GM18507 (cell line): ENCODE measurements at places on chromosomes 1 and 21.

DNA sequence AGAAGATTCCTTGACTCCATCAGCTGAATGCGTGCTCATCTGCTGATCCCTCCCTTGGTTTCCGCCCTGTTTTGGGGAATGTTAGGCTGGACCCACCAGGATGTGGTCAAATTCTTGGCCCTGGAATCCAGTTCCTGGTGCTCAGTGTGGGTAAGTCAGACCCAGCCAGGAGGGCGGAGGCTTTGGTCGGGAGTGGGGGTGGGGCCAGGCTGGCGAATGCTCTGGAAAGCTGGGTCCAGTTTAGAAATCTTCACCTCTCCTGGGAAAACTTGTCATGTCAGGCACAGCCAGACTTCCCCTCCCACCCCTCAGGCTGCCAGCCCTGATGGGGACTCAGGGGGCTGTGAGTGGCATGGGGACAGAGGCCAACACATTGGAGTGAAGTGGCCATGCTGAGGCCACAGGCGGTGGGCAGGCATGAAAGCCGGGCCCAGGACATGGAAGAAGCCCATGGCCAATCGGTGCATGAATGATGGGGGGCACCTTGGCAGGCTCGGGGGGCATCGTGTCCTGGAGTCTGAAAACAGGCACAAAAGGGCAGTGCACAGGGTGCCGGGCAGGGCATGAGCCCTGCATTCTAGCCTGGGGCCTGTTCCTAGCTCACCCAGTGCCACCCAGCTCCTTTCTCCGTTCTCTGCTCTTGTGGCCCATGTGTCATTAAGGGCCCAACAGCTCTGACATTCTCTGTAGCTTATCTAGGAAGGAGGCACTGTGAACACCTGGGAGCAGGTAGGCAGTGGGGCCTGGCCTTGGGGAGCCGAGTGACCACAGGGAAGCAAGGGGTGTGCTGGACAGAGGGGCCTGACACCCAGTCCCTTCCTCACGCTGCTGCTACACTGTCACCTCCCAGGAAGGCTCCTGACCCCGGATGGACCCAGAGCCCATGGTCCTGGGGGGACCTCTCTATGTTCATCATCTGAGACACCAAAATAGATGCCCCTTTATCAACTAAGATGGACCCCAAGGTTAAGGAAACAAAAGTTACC is 14.6 kb upstream of the PADI1 start:
- DNase-seq: no peak

GRCh38 chr1:183194527-183195141 is 8.6 kb downstream of the LAMC2 start:
- peak; percentile 53 for DNase-seq

GRCh38 chr21:25215698-25216384 is 391.4 kb downstream of the MRPL39 start:
- no peak for DNase-seq

GRCh38 chr1:34319218-34319617 is 142.5 kb downstream of the C1orf94 start:
- DNase-seq: no peak

- DNase-seq: no peak
Measured at GRCh38 chr21:41923631-41924367, 30.0 kb downstream of the C2CD2 start.

- no peak for DNase-seq
Measured at GRCh38 chr21:41269535-41269934, 47.1 kb upstream of the FAM3B start.

DNA sequence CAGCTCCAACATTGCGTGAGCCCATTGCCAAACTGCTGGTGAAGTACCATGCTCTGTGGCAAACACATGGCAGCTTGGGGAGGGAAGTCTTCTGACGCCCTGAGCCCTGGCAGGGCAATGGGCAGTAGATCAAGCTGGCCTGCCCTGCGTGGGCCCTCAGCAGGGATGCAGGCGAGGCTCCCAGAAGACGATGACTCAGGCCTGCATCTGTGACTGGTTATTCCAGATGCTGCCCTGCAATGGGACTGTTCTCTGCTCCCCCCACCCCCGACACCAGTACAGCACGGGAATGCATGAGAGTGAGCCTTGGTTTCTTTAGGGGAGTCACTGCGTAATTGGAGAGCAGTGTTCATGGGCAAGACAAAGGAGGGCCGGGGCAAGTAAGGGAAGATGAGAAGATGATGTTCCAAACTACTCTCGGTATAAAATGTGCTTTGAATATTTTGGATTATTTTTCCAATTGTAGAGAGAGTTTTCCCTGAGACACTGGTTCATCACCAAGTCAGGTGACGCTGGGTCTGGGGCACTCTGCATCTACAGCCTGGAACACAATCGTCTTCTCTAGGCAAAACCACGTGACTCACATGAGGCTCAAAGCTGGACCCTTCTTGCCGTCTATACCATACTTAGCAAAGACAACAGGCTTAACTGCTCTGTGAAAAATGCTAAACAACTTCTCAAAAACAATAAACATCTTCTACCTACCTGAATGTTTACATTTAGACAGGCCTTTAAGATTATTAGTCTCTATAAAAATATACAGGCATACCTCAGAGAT is 9.0 kb upstream of the C1orf198 start:
- no peak for DNase-seq

- DNase-seq: no peak
Measured at GRCh38 chr1:34796990-34797389, 4.2 kb downstream of the GJA4 start.

DNA sequence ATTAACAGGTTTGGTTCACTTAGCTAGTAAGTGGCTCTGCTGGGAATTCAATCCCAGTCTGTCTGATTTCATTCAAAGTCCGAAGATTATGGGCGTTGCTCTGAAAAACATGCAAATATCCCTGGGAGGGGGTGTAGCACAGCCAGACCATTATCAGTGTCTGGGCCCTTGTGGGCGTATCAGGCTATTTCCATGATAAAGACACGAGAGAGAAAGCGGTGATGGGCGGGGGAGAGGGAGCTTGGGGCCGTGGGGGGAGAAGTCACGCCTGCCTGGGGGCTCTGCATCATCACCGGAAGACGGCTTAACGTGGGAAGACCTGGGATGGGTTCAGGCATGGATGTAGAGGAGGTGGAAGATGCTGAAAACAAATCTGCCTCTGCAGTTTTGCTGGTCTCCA is 25.8 kb downstream of the IL6R start:
- no peak for DNase-seq

DNA sequence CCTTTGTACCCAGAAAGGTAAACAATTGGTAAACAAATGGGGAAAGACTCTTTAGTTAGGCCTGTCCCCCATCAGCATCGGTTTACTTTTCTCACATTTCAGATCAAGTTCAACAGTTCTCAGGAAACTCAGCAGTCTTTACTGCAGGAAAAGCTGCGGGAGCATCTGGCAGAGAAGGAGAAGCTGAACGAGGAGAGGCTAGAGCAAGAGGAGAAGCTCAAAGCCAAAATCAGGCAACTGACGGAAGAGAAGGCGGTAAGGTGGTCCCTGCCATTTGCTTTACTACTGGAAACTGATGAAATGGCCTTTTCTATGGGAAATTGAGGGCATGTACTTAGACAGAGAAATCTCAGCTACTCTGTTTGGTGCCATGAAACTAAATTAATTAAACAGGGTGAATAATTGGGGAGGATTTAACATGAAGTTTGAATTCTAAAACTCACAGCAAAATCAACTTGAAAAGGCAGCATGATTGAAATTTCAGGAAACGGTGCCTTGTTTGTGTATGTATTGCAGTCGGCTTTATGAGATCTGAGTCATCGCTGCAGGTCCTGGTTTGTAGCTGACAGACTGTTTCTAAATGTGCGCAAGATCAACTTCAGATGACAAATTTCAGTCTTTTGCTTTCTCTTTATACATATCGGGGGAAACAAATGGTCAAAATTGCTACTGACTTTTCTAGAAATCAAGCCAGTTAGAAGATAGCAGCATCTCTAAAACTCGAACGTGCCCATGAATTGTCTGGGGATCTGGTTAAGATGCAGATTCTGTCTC is 67.9 kb upstream of the EFHD2 start:
- DNase-seq: no peak

GRCh38 chr1:169367686-169368405 is at the start of the genes BLZF1 and NME7:
BLZF1 (plus strand) TSS chr1:169368195; CDS start chr1:169369523, 1,328 bp downstream.
NME7 (minus strand) TSS chr1:169367797; CDS start chr1:169367710, 87 bp downstream.
- DNase-seq: peak; percentile 78
